GM12891 (cell line): ENCODE measurements at places on chromosomes 7 and 10.

DNA sequence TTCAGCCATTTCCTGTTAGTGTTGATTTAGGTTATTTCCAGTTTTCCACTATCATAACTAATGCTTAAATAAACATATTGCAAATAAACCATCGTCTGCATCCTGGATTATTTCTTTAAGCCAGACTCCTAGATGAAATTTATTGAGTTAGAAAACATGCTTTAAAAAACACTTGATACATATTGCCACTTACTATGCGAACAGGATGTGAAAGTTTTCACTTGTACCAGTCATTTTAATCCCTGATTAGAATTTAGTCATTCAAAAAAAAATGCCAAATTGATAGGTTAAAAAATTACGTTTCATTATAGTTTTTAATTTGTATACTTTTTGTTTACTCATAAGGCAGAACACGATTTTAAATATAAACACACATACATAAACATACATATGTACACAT lies 309.6 kb downstream of the RNLS start:
- DNase-seq = no peak

- no peak for DNase-seq
These were observed 101.9 kb upstream of the TNRC18 start for GRCh38 chr7:5525271-5526099.

GRCh38 chr10:34193931-34194626 lies 621.0 kb downstream of the PARD3 start:
- DNase-seq = no peak

DNA sequence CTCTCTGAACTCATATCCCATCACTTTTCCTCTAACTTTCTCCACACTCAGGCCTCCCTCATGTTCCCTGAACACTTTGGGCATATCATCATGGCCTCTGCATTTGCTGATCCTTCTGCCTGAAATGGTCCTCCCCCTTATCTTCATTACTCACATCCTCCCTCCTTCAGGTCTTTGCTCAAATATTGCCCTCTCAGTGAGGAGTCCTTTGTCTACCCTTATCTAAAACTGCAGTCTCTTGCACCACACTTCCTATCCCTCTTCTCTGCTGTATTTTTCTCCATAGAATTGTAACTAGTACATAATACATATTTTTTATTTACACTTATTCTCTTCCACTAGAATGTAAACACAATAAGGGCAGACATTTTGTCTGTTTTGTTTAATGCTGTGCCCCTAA lies 41.7 kb downstream of the DNAJC1 start:
- no peak for DNase-seq

DNA sequence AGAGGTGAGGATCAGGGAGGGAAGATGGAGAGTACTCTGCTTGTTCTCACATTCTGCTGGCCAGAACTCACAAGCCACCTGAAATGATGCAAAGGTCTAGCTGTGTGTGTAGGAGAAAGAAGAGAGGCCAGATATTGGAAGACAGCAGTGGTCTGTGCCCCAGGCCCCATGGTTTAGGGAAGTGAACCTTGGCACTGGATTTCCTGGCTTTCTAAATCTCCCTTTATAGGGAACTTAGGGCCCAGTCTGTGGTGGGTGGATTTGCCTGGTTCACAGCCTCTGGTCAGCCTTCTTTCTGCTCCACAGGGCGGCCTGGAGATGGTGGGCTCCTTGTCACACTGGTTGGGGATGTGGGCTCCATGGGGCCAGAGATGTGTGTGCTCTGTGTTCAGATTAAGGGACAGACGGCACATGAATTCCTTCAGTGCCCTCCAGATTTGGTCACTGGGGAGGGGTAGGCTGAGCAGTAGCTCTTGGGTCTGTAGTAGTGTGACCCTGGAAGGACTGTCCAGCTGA lies 9.5 kb upstream of the SH2D4B start:
- DNase-seq = no peak

DNA sequence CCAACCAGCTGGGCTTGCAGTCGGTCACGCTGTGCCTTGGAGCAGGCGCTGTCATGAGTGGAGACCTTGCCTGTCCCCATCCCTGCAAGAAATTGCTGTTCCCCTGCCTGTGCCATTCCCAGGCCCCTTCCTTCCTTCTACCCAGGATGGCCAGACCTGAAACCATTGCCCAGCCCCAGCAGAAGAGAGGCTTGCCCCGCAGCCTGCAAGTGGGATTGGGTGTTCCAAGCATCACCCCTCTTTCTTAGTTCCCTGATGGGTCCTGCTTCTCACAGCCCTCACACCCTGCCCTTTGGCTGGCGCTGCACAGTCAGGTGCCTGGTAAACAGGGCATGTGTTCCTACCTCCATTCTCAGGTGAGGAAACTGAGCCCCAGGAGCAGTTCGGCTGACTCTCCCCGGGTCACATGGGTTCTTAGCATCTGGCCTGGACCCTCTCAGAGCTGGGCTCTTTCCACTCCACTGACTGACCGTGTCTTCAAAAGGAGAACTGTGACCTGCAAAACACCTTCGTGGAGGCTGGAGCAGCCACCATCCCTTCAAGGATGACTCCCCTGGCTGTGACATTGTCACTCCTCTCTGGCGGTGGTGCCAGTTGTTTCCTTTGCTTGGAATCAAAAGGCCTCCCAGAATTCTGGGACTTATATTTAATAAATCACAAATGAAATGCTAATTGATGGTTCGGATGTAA lies 41.9 kb upstream of the PDCD4 start:
- no peak for DNase-seq

- DNase-seq = no peak
These were observed 271.9 kb upstream of the MKI67 start for GRCh38 chr10:128398118-128398517.

- DNase-seq = no peak
These were observed 67.9 kb downstream of the PPP1R9A start for GRCh38 chr7:94975336-94975735.

DNA sequence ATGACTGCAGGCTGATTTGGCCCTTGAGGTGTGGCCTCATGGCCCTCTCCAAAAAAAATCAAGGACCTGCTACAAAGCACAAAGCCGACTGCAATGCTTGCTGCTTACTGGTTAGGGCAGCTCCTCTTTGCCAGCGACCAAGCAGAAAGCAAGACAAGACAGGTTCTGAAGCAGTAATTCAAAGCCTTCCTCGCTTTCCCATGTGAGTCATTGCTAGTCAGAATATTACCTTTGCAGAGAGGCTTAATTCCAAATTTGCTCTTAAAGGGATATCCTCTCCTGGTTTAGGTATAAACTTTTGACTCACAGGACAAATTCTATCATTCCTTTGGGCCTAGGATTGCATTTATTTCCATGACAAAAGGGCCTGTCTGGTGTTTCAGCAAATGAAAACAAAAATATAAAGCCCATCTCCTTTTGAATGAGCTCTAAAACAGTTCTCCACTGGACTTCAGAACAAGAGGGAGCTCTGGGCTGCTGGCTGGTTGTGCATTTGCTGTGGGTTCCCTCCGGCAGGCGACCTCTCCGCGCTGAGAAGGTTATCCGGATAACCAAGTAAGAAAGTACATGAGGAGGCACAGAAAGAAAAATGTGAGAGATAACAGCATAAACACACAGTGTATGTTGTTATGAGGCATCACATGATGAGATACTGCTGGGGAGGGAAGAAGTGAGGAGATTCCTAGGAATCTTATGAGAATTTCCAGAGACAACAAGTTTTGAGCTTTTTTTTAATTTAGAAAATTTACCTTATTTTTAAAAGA lies 90.8 kb downstream of the EGFR start:
- no peak for DNase-seq

DNA sequence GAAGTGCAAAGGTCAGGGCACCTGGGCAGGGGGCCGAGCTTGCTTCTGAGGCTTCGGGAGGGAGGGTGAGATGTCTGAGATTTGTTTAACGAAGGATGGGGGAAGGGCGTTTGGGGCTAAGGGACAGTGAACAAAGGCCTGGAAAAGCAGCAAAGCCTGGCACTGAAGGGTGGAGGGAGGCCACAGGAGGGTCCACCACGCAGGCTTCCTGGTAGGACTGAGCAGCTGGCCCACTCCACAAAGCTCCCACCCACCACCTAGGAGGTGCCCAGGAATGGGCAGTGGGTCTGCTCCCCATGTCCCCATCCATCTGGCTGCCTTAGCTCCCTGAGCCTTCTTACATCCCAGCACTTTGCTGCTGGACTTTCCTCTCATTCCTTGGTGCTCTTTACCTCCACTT lies 39.4 kb upstream of the CXCL12 start:
- DNase-seq = no peak

- DNase-seq = no peak
These were observed 906.9 kb downstream of the CCSER2 start for GRCh38 chr10:85235258-85235657.

DNA sequence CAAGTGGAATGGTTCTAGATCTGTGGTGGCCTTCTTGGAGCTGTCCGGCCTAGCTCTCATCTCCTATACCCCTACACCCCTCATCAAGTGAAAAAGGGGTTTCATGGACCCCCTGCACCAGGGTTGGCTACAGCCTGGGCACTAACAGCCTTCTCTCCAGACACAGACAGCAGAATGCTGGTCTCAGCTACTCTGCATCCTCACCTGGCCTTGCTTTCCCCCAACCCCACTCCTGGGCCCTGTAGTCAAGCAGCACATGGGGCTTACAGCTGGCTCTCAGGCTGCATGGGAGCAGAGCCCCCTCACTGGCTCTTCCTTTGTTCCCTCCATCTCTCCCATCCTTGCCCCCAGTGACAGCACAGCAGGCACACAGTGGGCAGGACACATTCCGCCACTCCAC lies 20.8 kb upstream of the TMEM273 start:
- no peak for DNase-seq

DNA sequence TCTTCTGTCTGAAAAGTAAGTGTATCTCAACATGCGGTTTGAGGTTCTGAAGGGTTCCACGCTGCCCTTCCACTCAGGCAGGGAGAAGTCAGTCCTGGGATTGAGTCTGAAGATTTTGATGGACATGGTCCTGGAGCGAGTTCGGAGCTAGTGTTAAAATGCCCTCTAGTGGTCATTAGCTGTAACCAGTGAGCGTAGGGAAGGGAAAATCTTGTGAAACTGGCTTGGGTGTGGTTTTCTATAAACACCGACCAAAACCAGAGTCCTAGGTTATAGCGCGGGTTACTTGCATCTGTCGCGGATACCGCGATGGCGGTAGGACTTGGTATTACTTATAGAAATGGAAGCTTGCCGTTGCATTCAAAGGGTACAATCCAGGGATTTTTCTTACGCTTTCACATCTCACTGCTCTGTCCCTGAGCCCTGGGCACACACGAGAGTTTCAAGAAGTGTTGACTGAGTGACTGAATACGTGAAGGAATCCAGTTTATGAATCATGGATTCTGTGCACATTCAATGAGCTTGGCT lies 348.2 kb upstream of the C7orf33 start:
- DNase-seq = peak; percentile 16

- no peak for DNase-seq
These were observed 28.0 kb downstream of the MINPP1 start for GRCh38 chr10:87532696-87533095.

GRCh38 chr7:39589323-39590111 lies 23.3 kb downstream of the YAE1 start:
- DNase-seq = no peak

- no peak for DNase-seq
These were observed 51.0 kb upstream of the INPP5A start for GRCh38 chr10:132486539-132487121.

GRCh38 chr7:95269640-95270039 lies 54.7 kb downstream of the PON1 start:
- DNase-seq = no peak

GRCh38 chr7:51316262-51316665 lies 345 bp downstream of the COBL start:
- no peak for DNase-seq

GRCh38 chr10:31757831-31758230 lies 170.8 kb downstream of the ARHGAP12 start:
- DNase-seq = no peak

- no peak for DNase-seq
These were observed 11.1 kb upstream of the CPA1 start for GRCh38 chr7:130369110-130369711.

DNA sequence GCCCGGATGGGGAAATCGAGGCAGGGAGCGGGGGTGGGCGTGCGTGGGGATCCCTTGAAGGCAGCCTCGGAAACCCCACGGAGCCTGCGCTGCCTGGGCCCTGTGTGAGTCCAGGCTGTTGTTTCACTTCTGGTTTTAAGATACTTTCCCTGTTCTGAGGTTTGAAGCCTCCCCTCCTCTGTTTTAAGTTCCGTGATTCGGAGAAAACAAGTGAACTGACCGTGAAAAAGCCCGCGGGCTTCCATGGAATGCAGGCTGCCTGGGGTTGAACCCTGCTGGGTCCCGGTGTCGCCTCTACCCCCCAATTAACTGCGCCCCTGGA lies 401 bp downstream of the LRRC27 start:
- DNase-seq = no peak

GRCh38 chr7:70743531-70744325 lies 388.2 kb upstream of the GALNT17 start:
- no peak for DNase-seq

DNA sequence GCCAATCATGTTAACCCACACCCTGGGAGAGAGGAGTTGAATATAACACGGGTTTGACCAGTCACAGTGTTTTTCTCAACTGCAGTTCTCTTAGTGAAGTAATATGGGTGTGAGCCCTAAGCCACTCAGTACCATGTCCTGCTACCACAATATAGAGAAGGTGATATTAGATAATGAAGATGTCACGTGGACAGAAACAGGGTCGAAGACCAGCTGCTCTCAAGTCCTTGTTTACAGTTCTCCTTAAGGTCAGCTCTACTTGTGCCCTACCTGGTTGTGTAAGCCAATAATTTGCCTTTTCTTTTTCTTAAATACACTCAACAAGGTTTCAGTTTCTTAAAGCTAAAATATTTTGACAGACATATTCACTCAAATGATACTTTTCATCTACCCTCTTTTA lies 128.3 kb upstream of the POT1 start:
- no peak for DNase-seq

GRCh38 chr10:132979491-132980425 lies 37.4 kb upstream of the CFAP46 start:
- no peak for DNase-seq
